ENCODE measurements at places on chromosomes 5 and 9.

- no peak for DNase-seq
Measured at GRCh38 chr5:141632650-141633049, 4.0 kb downstream of the HDAC3 start.

GRCh38 chr5:144198386-144198785, 27.7 kb downstream of the KCTD16 start:
- DNase-seq = peak; percentile 82

- DNase-seq = no peak
Measured at GRCh38 chr5:80034962-80035821, at the start of gene THBS4. THBS4 (plus strand) TSS chr5:80035348; CDS start chr5:80035538, 190 bp downstream.

DNA sequence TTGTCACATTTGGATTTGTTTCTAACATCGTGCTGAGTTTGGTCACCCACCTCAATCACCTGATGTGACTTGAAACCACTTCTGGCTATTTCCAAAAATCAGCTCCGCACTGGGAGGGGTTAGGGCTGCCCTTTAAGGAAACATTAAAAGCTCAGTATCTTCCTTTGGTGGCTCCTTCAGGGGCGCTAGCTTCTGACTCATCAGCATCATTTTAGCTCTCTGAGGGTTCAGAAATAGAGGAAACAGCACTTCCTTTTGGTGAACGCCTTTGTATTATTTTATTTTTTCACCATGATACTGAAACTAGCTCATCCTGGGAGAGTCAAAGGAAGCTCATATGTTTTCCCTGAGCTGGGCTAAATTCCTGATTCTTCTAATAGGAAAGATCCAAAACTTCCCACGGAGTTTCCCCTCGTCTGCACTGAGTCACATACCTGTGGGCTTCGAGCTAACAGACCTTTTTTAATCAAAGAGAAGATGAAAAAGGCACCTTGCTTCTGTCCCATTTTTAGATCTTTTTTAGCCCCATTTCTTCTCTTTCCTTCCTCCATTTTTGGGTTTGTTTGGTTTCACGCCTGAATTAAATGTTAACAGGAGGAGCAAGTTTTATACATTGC, 48.2 kb downstream of the ROPN1L start:
- no peak for DNase-seq

DNA sequence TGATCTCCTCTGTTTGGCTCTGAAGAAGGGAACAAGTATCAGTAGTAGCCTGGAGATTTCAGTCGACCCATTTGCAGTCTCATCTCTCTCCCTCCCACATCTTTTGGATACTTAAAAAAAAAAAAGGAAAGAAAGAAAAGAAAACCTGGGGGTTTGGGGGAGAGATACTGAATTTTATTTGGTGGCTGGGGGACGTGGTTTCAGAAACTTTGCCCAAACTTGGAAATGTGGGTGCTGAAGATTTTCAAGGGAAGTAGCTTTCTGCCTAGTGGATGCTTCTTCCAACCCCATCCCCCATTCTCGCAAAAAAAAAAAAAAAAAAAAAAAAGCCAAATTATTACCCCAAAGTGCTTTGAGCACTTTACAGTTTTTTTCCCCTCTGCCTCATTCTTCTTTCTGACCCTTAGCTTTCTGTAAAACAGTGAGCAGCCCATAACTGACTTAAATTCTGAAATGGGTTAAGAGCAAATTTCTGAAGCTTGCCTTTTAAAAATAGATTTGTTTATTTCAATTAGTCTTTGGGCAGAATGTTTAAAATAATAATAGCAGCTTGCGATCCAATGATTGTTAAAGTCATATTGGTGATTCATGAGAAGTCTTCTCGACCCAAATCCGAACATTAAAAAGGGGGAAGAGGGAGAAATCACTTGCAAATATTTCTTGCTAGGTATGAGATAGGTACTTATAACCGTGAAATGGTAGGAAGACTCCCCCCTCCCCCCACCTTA, 894 bp downstream of the FST start:
- DNase-seq = no peak

- DNase-seq = no peak
Measured at GRCh38 chr5:33595303-33595702, 154.5 kb downstream of the TARS1 start.

DNA sequence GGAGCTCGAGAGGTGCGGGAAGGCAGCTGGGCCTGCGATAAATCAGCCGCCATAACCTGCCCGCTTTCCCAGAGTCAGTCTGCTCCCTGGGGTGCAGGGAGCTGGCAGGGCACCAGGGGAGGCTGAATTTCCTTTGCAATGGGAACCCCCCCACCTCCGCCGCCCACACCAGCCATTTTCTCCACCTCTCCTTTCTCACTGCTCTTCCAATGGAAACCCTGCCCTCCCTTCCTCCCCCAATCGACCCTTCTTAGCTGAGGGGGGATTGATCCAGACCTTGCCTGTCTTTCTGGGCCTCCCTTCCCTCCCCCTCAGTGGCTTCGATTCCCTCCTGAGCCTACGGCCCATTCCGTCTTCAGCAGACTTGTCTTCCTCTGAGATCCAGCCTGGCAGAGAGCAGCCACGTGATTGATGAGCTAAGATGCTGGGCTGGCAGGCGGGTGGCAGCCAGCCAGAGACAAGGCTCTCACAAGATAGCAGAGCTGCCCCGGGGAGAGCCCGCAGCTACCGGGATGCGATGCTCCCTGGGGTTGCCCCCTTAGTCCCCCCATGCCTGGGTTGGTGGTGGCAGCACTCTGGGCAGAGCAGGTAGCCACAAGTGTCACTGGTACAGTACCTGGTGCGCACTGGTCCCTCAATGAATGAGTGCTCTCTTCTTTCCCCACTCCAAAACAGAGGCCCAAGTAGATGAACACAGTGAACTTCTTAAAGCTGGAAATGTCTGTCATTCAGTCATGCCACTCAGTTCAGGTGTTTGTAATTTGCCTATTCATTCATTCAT, 53.7 kb upstream of the FABP6 start:
- peak; percentile 67 for DNase-seq

DNA sequence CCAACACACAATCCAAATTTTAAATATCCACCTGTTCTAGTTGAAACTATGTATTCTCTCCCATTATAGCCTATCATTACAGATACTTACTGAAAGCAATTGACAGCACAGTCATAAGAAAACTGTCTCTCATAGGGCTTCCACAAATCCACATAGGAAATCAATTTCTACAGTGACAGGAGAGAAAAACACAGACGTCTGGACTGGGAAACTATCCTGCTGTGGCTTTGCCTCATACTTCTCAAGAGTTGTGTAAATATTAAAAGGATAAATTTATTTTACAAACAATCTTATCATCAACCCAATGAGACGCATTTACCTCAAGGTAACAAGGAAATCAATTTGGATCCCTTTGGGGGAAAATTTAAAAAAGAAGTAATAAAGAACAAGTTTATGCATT, 517.5 kb downstream of the EFNA5 start:
- no peak for DNase-seq
